ENCODE measurements at places on chromosomes 3 and 15. TPM values are rescaled to one million over a fixed set of nuclear protein-coding genes. Genes with fewer than 3 reads are reported as not detected.

Gene GOLGA6L7
- not detected for total RNA-seq

Gene OR5H1
- not detected for total RNA-seq

Gene GUCA1C
- not detected for total RNA-seq

GRCh38 chr15:41997845-41998244, 23.0 kb downstream of the PLA2G4E start:
- DNase-seq, result no peak

DNA sequence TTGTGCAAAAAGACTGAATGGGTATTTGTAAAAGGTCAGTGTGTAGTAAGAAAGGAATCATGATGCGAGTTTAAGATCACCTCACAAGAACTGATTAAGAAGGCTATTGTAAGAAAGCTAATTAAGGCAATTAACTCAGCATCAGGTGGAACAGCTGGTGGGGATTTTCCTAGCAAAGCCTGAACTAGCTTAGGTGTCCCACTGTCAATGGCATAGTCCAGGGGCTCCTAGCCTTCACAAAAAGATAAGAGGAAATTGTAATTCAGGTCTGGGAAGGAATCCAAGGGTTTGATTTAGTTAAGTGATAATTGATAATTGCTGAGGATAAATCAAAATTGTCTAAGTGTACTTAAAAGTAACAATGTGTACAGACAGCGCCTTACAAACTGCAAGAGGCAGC, 901.6 kb downstream of the TUSC7 start:
- no peak for DNase-seq

GRCh38 chr15:90529371-90530249, at the start of gene CRTC3:
Gene CRTC3 (plus strand): TSS chr15:90529923. CDS start chr15:90530072, 149 bp downstream.
- DNase-seq, result peak; percentile 64

- no peak for DNase-seq
Observed at GRCh38 chr15:24957691-24958090, 2.9 kb downstream of the SNRPN start.

Gene MESP2
- total RNA-seq, result 0.84 TPM

GRCh38 chr3:86814918-86815655, 175.9 kb downstream of the VGLL3 start:
- DNase-seq, result no peak

- DNase-seq, result no peak
Observed at GRCh38 chr15:47334805-47335535, 382.3 kb upstream of the SEMA6D start.

Gene SLC12A1
- not detected for total RNA-seq

DNA sequence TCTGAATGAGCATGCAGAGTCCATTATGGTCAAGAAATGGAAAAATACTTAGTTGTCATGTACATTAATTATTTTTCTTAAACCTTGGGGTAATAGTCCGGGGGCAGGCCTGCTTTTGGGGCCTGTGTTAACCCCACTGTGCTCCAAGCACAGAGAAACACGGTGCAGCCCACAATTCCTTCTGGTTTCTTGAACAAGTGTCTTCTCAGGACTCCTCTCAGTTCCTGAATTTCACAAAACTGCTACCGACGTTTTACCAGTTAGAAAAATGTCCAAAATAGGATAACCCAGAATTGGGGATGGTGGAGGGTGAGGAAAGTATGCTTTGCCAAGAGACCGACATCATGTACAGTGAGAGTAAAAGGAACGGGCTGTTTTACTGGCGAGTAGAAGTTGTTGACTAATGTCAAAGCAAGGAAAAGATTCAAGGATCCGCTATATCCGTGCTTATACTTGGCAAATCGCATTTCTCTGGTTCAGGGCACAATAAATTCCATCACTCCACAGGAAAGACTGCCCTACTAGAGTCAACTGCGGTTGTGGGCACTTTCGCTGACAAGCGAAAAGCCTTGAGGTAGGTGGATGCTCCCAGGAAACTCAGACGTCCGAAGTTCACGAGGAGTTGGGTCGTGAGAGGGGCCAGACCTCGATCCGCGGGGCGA, 495 bp upstream of the NXPE3 start:
- DNase-seq, result no peak

DNA sequence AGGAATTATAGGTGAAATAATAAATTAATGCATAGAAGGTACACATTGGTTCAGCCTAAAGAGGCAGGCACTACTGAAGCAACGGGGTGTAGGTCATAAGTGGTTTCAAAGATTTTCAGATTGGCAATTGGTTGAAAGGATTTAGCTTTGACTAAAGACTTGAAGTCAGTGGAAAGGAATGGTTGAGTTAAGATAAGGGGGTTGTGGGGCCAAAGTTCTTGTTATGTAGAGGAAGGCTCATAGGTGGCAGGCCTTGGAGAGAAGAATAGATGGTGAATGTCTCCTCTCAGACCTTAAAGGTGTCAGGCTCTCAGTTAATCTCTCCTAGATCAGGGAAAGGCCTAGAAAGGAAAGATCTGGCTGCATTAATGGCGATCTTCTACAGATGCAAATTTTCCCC, 209.8 kb downstream of the ATP10A start:
- no peak for DNase-seq

DNA sequence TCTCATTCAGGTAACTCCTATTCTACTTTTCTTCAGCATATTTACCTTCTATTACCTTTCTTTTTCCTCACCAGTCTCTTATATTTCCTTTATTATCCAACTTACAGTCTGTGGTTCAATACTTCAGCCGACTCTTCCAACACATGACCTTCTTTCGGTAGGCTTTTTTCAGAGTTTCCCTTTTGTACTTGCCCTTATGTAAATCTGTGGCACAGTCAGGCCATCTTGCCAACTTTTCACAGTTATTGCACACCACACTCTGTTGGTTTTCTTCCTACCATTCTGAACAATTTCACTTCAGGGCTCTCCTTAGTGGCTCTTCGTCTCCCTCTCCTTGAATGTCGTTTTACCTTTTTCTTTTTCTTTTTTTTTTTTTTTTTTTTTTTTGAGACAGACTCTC, 427.8 kb downstream of the LPP start:
- no peak for DNase-seq

GRCh38 chr3:66355997-66356396, 135.2 kb downstream of the SLC25A26 start:
- DNase-seq, result no peak

GRCh38 chr15:39629371-39629770, 48.5 kb downstream of the THBS1 start:
- DNase-seq, result peak; percentile 69

- DNase-seq, result no peak
Observed at GRCh38 chr3:158148218-158148617, 38.3 kb downstream of the RSRC1 start.

DNA sequence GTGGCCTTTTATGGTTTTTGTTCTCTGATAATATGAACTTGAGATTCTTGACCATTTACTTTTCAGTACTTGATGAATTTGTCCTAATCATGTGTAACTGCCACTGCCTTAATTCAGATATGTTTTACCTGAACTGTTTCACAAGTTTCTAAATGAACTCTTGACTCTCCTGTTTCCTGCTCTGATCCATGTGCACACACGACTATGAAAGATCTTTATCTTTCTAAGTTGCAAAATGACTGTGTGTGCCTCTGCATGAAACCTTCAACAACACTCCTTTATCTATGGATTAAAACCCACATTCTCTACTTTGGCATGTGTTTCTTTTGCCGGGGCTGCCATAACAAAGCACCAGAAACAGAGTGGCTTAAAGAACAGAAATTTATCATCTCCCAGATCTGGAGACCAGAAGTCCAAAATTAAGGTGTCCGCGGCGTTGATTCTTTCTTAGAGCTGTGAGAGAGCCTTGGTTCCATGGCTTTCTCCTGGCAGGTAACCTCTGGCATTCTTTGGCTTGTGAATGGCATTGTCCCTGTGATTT, 275.0 kb downstream of the ADAMTSL3 start:
- DNase-seq, result no peak

DNA sequence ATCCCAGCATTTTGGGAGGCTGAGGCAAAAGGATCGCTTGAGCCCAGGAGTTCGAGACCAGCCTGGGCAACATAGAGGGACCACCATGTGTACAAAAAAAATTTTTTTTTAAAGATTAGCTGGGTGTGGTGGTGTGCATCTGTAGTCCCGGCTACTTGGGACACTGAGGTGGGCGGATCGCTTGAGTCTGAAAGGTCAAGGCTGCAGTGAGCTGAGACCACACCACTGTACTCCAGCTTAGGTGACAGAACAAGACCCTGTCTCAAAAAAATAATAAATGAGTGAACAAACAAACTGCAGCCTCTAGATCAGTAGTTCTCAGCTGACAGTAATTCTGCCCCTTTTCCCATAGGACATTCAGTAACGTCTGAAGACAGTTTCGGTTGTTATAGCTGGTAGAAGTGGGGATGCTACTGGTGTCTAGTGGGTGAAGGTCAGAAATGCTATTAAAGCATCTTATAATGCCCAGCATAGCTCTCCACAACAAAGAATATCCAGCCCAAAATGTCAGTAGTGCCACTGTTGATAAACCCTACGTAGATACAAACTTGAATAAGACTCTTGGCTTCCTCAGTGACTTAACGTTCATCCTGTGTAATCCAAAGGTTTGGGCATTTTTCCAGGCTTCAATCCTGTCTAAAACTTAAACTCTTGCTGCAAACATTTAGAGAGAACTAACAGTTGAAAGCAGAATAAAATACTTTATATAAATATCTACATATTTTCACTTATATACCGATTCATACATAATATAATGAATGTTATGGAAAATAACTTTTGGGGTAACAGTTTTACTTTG, 10.6 kb downstream of the SMC4 start:
- no peak for DNase-seq

Gene CKMT1B
- 277 TPM for total RNA-seq

Gene GAP43
- 0.61 TPM for total RNA-seq

GRCh38 chr3:62134061-62134496, 239.3 kb downstream of the FEZF2 start:
- DNase-seq, result peak; percentile 56

DNA sequence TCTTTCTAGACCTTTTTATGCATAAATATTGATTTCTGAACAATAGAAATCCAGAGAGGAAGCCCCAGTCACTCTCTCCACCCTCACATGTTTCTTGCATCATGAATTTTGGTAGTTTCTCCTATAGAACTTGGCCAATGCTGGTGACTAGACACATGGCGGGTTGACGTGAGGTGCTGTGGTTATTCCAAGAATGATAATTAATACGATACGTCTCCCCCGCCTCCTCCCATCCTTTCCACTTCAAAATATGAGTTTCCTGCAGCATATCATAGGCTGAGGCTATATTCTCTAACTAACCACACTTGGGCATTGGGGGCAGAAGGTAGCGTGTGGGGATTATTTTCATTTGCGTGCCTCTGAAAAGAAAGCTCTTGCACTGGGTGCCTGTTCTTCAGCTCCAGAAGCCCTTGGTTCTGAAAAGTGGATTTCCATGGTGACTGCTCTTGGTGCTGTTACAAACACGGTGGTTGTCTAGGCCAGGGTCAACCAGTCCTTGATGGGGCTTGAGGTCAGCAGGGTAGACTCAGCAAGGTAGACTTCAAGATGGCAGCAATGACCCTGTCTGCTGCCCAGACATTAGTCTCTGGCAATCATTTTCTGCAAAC, 5.3 kb downstream of the TNFSF10 start:
- no peak for DNase-seq

Gene NT5DC2
- 14.1 TPM for total RNA-seq

Gene TGM5
- not detected for total RNA-seq

Gene MYL3
- total RNA-seq, result 0.47 TPM

DNA sequence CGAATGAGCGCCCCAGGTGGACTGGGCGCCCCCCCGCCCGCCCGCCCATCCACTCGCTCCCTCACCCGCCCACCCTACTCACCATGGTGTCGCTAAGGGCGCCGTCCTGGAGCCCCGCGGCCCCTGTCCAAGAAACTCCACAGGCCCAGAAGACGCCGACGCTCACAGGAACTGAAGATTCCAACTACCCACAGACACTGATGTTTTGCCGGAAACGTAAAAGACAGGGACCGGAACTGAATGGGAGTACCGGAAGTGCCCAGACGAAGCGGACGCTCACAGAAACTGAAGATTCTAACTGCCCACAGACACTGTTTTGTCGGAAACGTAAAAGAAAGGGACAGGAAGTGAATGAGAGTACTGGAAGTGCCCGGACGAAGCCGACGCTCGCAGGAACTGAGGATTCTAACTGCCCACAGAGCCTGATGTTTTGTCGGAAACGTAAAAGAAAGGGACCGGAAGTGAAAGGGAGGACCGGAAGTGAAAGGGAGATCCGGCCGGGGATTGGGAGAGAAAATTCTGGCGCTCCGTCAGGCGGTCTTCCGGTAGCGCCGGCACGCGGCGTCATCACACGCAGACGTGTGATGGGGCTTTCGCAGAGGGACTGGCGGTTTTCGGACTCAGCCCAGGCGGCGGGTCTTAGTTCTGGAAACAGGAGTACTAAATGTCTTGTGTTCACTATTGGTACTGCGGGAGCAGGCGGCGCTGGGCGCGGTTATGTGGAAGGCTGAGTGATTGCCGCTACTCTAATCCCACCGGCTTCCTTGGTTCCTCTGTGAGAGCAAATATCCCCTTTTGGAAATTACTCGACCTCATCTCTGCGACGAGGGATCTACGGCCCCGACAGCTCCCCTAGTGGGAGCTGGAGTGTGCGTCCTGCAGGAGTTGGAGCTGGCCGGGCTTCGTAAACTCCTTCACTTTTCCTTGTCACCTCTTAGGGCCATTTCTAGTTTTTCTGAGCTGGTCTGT, at the start of gene ISY1:
Gene ISY1, minus strand, starts transcription at position 173 of the 969 bp plus-strand sequence. Its CDS starts 88 bp downstream, at position 85.
- peak; percentile 90 for DNase-seq

Gene RASL12
- 2.0 TPM for total RNA-seq

Gene RBP2
- 1.3 TPM for total RNA-seq

Gene OR5K2
- total RNA-seq, result not detected

DNA sequence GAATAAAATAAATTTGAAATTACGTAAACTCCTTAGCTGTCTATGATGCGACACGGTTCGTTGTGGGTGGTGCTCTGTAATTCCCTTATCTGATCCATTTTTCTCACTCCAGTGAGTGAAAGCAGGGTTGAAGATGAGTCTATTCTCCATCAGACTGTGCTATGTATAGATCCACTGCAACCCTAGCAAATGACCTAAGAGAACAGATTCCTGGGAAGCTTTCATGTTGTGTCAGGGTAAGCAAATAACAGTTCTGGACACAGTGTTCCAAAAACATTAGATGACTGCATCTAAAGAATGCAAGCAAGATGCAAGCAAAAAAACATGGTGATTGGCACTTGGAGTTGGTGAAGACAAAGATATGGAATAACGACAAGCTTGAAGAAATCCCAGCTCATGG, 239.3 kb downstream of the SLC9A9 start:
- no peak for DNase-seq

GRCh38 chr3:20575146-20575545, 389.1 kb upstream of the SGO1 start:
- no peak for DNase-seq

DNA sequence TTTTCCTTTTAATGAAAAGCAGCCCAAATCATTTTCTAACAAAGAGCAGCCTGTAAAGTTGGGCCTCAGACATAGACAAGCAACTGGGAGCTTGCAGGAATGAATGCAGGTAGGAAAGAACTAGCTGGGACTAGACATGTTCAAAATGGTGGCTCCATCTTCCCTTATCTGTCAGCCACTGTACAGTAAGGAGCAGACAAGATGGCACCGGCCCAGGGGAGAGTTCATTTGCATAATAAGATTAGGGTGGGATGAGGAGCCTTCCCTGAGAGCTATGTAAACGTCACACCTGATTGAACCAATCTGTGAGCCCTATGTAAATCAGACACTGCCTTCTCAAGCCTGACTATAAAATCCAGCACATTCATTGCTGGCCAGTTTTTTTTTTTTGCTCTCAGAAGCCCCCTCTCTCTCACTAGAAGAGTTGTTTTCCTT, 59.7 kb upstream of the GK5 start:
- DNase-seq, result peak; percentile 31

Gene EXD1
- not detected for total RNA-seq

Data from left colon (tissue), 2 donors.